ENCODE measurements at places on chromosomes 5 and 9. TPM values are rescaled to one million over a fixed set of nuclear protein-coding genes. Genes with fewer than 3 reads are reported as not detected.

LCNL1 gene
- 0.10 TPM for total RNA-seq

CNTLN gene
- 0.32 TPM for total RNA-seq

PTPN3 gene
- 0.96 TPM for total RNA-seq

MAMDC4 gene
- total RNA-seq, result 15.3 TPM

TAF11L7 gene
- not detected for total RNA-seq

LCN1 gene
- total RNA-seq, result not detected

CNTNAP3B gene
- not detected for total RNA-seq

DIRAS2 gene
- not detected for total RNA-seq

PPP2CA gene
- 193 TPM for total RNA-seq

HMMR gene
- 58.0 TPM for total RNA-seq

AFAP1L1 gene
- total RNA-seq, result 0.08 TPM

SEMA5A gene
- total RNA-seq, result not detected

ACTBL2 gene
- total RNA-seq, result not detected

HACD4 gene
- 4.3 TPM for total RNA-seq

PTPRD gene
- total RNA-seq, result 0.10 TPM

LRRC70 gene
- 0.23 TPM for total RNA-seq

ARL10 gene
- total RNA-seq, result 15.9 TPM

KLF9 gene
- total RNA-seq, result 22.0 TPM

WDR38 gene
- total RNA-seq, result not detected

OLFM1 gene
- not detected for total RNA-seq

CMYA5 gene
- total RNA-seq, result 0.19 TPM

POLR3G gene
- 21.9 TPM for total RNA-seq

OR2V2 gene
- total RNA-seq, result not detected

TRIM7 gene
- 1.9 TPM for total RNA-seq

LTC4S gene
- 0.55 TPM for total RNA-seq

HSD17B4 gene
- total RNA-seq, result 78.6 TPM

RMI1 gene
- total RNA-seq, result 31.8 TPM

ATG12 gene
- 37.0 TPM for total RNA-seq

PCDHB8 gene
- total RNA-seq, result not detected

SLC45A2 gene
- 0.27 TPM for total RNA-seq

PLPP6 gene
- 5.3 TPM for total RNA-seq

NPR3 gene
- total RNA-seq, result not detected

PCDHB13 gene
- not detected for total RNA-seq

Data from activated CD8-positive, alpha-beta memory T cell treated with anti-CD3 and anti-CD28 coated beads for 36 hours (primary cell).